ENCODE measurements at places on chromosomes 3 and 15.

DNA sequence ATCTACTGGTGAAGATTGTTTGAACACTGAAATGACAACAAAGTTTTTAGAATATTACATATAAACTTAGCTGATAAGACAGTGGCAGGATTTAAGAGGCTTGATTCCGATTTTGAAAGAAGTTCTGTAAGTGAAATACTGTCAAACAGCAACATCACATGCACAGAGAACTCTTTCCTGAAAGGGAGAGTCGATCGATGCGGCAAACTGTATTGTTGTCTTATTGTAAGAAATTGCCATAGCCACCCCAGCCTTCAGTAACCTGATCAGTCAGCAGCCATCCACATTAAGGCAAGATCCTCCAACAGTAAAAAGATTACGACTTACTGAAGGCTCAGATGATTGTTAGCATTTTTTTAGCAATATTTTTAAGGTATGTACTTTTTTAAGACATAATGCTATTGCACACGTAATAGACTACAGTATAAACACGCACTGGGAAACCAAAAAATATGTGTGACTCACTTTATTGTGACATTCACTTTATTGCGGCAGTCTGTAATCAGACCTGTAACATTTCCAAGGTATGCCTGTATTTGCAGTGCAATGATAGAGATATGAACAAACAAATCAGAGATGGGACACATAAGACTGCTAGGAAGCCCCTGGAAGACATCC lies 225.6 kb upstream of the UBE2E1 start:
- DNase-seq, result no peak

GRCh38 chr15:50830477-50831354 lies 65.2 kb upstream of the SPPL2A start:
- no peak for DNase-seq

- no peak for DNase-seq
These were observed 37.5 kb downstream of the TPM1 start for GRCh38 chr15:63079947-63080626.

GRCh38 chr3:8560366-8561007 lies 58.9 kb downstream of the LMCD1 start:
- no peak for DNase-seq

- DNase-seq, result no peak
These were observed 13.3 kb upstream of the PXYLP1 start for GRCh38 chr3:141218162-141218835.

- no peak for DNase-seq
These were observed 203.1 kb downstream of the EPHB1 start for GRCh38 chr3:134998158-134998557.

DNA sequence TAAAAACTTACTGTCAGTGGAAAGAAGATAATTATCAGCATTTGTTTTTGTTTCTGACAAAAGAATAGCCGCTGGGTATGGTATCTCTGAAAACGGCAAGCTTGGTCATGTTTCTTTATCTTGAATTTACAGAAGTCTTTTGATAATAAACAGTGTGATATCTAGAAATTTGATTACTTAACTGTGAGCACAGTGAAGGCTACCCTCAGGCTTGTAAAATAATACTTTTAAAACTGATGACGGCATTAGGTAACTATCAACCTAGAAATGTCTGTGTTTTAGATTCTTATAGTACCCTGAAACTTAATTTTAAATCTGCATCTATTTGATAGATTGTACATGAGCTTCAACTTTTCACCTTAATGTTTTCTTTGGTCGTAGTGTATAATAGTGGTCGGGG lies 43.4 kb downstream of the NSUN3 start:
- no peak for DNase-seq

DNA sequence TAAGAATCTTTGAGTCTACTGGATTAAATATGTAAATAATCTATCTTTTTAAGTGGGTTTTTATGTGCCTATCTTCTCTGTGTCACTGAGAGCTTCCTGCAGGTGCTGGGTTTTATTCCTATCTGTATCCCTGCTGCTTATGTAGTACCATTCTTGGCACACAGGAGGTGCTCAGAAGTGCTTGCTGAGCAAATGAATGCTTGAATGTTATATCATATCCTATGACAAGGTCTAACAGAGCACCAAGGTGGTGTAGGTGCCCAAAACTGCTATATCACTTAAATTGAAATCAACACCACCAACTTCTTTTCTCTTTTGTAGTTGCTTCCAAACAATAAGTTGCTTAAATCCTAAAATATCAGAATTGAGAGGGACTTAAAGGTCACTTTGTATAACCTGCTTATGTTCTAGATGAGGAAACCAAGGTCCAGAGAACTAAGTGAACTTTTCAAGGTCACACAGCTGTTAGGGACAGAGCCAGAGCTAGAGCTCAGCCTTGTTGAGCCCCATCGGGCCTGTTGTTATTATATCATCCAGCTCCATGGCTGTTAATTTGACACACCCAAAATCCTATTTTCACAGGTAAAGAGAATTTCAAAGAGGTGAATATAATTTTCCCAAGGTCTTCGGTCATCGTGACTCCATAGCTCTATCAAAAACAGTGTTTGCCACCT lies 46.0 kb downstream of the CCNL1 start:
- DNase-seq, result no peak

DNA sequence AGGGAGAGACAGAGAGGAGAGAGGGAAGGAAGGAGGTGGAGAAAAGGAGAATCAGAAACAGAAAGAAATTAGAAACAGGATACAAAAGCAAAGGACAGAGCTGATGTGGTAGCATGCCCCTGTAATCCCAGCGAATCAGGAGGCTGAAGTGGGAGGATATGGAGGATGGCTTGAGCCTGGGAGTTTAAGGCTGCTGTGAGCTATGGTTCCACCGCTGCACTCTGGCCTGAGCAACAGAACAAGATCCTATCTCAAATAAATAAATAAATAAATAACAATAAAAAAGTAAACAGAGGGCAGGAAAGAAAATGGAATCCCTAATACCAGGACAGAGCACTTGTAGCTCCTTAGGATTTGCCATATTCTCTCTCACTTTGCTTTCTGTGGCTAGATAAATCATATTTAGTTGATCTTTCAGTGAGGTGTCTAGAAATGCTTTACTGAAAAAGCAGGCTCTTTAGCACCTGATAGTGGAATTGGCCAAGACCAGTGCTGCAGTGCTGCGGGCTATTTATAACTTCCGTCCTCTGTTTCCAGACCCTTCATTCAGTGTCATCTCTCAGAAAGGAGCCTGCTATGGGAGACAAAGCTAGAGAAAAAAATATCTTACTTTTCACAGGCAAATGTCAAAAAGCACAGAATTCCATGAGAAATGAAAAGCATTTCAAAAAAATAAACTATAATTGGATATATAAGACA lies 20.0 kb upstream of the SLC28A2 start:
- no peak for DNase-seq

- DNase-seq, result no peak
These were observed 3.2 kb upstream of the GPR171 start for GRCh38 chr3:151206201-151206600.

DNA sequence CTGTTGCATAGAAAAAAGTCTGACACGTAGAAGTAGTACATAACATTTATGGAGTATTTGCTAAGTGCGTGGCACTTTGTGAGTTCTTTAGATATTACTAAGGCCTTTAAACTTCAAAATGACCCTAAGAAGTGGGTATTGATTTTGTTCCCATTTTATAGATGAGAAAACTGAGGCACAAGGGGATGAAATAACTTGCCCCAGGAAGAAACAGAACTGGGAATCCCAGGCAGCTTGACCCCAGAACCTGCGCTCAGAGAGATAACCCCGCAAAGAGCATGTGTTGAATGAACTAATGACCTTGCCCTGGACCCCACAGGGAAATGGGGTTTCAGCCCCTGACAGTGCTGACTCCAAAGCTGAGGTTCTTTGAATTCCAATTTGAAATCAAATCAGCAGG lies 30.5 kb upstream of the CCDC174 start:
- DNase-seq, result no peak

- DNase-seq, result no peak
These were observed 23.2 kb downstream of the C2CD4B start for GRCh38 chr15:62141643-62142588.

GRCh38 chr3:162141272-162141791 lies 644.7 kb downstream of the OTOL1 start:
- DNase-seq, result no peak

GRCh38 chr3:23830869-23831484 lies 25.2 kb downstream of the UBE2E1 start:
- no peak for DNase-seq

DNA sequence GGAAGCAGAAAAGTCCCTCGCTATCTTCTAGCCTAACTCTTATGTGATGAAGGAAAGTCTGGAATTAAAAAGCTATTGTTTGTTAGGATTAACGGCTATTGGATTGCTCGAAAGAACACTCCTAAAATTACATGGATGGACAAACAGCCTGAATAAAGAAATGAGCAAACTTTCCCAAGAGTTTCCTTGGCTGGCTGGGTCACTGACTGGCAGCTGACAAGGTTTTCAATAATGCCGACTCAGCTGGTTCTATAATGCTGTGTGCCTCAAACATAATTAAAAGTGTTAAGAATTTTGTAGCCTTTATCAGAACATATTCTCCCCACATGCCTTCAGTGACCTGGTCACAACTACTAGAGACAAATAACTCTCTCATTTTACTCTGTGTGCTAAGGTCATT lies 142.9 kb upstream of the ADAMTS9 start:
- DNase-seq, result no peak

DNA sequence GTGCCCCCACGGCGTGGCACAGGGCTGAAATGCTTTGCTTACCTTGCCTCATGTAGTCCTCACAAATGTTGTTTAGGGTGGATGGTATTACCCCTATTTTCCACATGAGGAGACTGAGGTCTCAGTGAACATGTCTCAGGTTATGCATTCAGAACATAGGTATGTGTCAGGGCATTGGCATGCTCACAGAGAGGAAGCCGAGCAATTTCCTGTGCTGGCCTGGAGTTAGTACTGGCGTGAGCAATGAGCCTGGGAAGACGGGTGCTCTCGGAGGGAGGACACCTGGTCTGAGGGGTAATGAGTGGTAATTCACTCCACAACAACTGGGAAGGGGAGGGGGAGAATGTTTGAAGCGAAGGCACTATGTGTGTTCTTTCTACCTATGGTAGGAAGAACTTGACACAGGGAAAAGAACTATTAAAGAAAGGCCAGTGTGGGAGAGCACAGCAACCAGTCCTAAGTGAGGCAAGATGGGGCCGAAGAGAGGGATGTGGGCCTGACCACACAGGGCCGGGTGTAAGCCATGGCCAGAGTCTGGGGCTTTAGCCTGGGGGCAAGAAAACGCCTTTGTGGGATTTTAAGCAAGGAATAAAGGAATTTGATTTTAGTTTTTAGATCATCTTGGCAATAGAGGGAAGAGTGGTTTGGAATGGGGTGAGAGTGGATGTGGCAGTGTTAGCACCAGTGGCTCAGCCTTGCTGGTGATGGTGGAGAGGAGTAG lies 4.9 kb upstream of the FAM131A start:
- DNase-seq, result no peak

GRCh38 chr15:83899670-83900069 lies 245.7 kb downstream of the ADAMTSL3 start:
- no peak for DNase-seq

DNA sequence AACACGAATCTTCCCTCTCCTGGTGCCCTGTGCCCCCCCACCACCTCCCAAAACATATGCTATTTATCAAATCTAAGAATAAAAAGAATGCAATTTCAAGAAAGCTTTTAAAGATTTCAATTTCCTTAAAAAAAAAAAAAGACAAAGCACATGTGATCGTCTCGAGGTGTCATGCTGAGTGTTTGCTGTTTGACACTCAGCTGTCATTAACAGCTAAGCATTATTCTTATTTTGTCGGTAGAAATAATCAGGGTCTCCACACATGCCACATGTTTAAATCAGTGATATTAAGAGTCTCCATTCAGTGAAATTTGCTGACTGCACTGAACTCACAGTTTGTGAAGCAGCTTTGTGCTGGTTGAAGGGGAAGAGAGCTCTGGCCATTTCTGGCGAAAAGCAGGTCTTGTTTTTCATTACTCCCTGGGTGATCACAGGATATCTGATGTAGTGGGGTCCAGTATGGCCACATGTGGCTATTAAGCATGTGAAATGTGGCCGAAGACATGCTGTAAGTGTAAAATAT lies 281.8 kb downstream of the SATB1 start:
- DNase-seq, result no peak

- DNase-seq, result no peak
These were observed 41.7 kb downstream of the ARIH1 start for GRCh38 chr15:72515591-72516389.

DNA sequence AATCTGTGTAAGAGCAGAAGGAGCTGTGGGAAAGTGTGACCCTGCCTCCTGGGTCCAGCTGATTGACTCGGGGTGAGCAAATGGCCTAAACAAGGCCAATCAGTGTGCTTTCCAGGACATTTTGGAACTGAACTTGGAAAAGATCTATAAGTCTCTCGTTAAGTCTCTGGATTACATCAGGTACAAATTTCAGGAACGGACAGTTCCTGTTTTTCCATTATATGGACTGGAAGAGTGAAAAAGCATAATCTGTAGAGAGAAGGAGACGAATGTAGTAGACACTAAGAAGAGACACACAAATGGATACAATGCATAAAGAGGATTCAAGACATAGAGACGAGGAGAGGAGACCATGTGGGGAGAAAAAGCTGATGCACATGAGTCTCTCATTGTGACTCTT lies 167.3 kb downstream of the C3orf70 start:
- DNase-seq, result no peak

GRCh38 chr3:73451301-73451944 lies 173.3 kb downstream of the PDZRN3 start:
- no peak for DNase-seq

- no peak for DNase-seq
These were observed 381.9 kb downstream of the ERC2 start for GRCh38 chr3:56086355-56086754.

DNA sequence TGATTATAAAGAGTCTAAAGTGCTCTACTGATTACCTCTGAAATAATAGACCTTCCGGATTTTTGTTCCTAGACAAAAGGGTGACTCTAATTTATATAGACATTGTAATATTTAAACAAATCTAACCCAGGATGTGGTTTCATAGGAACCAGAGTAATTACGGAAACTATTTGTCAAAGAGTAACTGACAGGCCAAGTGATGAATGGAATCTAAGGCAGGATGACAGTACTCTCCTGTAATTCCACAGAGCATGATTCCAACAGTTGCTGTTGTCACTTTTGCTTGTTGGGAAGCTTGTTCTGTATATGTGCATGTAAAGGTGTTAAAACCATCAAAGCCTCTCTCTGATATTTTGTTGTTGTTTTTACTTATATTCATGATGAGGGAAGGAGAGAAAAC lies 1141.0 kb downstream of the IGSF11 start:
- DNase-seq, result no peak

DNA sequence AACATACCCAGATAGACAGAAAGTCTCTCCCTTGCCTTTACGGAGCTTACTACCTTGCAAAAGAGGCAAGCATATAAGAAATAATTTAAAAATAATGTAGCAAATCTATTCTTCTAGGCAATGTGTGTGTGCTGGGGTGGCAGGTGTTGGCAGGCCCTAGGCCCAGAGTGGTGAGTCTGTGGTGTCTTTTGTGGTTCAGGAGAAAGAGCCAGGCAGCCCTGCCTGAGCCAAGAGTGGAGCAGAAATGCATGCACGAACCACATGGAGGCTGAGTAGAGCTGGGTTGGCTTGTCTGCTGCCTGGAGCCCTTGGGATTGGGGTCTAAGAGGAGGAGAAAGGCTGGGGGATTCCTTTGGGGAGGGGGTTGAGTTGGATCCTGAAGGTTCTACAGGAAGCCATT lies 70.2 kb upstream of the MYZAP start:
- DNase-seq, result no peak

Measured in activated CD4-positive, alpha-beta T cell treated with anti-CD3 and anti-CD28 coated beads, Interleukin-2, amount 50 U/mL, for 24 hours (primary cell).